ENCODE measurements at places on chromosomes 16 and 17.
A peak's percentile ranks its signal among the peaks of the same experiment; 100 is the strongest.

DNA sequence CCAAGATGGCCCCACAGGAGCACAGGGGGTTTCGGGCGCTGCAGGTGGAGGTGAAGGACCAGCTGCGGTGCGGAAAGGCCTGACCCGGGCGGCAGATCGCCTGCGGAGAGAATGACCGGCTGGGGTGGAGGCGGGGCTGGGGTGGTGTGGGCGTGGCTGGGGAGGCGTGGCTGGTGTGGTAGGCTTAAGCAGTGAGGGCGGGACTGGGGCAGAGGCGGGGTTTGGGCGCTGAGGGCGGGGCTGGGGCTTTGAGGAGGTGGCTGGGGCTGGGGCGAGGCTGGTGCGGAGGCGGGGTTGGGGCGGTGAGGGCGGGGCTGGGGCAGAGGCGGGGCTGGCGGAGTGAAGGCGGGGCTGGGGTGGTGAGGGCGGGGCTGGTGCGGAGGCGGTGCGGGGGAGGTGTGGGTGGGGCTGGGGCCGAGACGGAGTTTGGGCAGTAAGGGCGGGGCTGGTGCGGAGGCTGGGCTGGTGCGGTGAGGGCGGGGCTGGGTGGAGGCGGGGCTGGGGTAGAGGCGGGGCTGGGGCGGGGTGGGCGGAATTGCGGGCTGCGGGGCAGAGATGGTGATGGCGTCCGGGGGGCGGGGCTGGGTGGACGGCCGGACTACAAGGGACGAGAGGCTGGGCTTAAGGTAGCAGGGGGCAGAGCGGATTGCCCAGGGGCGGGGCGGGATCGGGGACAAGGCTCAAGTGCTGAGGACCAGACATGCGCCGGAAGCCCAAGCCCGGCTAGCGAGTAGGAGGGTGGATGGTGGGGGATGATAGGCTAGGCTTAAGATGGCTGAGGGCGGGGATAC is 9.9 kb upstream of the GSDMA start:
- peak; percentile 99 for DNase-seq

DNA sequence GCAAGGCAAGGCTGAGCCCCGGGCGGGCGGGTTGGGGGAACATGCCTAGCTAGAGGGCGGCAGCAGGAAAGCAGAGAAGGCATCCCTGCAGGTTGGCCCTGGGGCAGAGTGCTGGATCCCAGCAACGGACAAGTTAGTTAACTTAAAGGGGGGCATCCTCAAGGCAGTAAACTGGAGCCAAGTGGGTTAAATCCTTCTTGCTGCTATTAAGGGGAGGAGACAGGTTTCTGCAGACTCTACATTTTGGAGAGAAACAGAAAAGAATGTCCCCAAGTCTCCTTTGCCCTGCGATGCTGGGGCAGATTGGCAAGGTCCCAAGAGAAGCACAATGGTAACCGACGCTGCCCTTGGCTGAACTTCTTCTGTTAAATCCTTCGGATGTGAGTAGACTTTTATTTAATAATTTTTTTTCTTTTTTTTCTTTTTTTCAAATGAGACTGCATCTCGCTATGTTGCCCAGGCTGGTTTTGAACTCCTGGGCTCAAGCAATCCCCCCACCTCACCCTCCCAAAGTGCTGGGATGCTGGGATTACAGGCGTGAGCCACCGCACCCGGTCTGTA is 14.0 kb downstream of the ATP5PD start:
- no peak for DNase-seq

GRCh38 chr16:49986351-49987124 is 38.5 kb upstream of the CNEP1R1 start:
- DNase-seq: no peak

GRCh38 chr17:42153919-42154742 is 658 bp downstream of the RAB5C start:
- DNase-seq: no peak

DNA sequence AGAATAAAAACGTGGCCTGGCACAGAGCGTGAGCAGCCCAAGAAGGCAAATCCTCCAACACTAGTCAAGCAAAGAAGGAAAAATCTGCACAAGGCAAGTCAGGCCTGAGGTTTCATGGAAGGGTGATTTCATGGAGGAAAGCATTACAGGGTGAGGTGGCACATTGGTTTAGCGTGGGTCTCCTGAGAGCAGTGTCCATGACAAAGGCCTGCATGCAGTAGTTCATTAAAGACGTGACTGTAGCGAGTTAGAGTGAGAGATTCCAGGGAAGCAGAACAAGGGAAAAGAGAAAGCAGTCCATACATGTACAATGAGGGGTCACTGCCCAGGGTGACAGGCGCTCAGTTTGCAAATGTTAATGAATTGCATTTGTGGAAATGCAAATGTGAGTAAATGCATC is 285.0 kb upstream of the ERCC4 start:
- no peak for DNase-seq

DNA sequence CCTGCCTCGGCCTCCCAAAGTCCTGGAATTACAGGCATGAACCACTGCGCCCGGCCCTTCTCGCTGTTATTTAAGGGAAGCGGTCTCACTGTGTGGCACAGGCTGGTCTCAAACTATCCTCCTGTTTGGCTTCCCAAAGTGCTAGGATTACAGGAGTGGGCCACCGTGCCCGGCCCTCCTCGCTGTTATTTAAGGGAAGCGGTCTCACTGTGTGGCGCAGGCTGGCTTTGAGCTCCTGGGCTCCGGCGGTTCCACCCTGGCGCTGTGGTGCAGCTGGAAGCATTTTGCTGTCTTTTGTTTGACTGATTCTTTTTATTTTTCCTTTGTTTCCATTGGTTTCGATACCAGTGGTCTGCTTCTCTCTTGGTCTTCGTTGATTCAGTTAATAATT is 40.7 kb downstream of the FOXK2 start:
- no peak for DNase-seq

GRCh38 chr17:58533616-58534188 is 19.3 kb upstream of the MTMR4 start:
- DNase-seq: no peak

- no peak for DNase-seq
Observed at GRCh38 chr16:81695321-81696165, 83.5 kb upstream of the PLCG2 start.

DNA sequence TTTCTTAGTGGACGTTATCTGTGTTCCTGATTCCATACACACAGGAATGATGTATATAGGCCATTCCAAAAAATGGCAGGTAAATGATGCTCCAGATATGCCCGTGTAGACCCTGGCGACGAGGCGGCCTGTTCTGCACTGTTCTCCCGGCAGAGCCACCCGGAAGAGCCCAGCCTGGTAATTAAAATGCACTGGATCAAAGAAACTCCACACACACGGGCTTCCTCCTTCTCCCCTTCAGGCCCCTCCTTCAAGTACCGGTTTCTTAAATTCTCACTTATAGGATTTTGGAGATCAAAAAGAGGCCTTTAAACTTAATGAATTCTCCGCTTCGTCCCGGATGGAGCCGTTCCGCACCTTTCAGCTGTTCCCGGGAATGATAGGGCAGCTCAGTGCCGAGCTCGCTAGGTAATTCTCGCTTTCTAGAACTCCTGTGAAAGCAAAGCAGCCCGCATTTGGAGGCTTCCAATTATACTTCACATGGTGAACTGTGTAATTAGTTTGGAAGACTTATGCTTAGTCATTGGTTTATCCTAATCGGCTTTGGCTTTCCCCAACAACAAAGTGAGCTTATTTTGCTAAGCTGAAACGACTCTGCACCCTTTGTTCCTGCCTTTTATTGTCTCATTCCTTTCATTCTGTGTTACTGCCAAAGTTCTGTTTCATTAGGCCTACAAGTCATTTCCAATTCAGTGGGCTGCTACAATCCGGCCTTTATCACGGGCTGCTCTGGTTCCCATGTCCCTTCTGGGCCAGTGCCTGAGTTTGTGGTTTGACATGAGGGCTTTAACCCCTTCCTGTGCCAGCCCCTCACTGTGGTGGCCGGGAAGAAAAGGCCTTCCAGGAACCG is 150.0 kb downstream of the MSI2 start:
- DNase-seq: no peak

- DNase-seq: no peak
Observed at GRCh38 chr16:20300312-20301097, 26.8 kb downstream of the GP2 start.

DNA sequence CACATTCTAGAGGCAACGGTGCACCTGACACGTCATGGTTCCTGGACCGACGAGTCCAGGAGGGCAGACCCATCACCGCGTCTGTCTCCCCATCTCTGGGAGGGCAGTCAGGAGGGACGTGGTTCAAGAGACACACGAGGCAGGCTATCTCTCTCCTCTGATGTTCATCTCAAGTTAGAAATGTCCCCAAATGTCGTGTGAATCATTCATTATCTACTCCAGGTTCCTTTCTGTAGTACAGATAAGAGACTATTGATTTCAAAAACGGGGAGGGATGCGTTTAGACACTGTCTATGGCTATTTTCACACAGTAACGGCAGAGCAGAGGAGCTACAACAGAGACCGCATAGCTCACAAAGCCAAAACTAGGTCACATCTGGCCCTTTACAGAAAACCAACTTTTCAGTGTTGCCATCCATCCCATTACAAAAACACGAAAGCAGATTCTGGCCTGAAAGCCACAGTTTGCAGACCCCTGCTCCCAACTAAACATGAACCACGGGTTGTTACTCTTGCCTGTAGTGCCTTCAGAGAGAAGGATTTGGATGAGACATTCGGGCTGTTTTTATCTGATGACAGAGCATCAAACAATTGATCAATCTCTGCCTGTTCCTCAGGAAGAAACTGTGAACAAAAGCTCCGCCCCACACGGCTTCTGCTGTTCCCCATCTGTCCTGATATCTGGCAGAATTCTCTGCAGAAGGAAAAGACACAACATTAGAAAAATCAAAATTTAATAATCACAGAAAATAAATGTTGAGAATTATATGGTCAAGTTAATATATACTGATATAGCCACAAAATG is 6.8 kb downstream of the MEAK7 start:
- no peak for DNase-seq

DNA sequence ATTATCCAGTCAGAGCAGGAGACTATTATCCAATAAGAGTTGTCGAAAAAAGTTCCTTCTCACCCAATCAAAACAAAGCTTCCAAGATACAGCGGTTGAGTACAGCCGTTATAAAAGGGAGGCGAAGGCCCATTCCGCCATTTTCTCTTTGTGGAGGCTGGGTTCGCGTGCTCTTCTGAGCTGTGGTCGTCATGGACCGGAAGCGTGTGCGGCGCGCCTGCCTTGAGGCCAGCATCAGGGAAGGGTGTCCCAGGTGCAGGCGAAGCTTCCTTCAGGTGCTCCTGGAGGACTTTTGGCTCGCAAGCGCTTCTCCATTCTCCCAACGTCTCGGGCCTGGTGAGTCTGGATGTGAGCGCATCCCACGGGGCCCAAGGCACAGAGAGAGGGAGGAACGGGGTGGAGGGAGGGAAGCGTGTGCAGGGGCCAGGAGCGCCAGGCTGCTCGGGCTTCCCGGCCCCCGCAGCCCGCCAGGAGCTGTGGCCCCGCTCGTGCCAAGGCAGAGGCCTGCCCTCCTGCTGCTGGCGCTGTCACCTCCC is 99.2 kb downstream of the GOSR1 start:
- no peak for DNase-seq

DNA sequence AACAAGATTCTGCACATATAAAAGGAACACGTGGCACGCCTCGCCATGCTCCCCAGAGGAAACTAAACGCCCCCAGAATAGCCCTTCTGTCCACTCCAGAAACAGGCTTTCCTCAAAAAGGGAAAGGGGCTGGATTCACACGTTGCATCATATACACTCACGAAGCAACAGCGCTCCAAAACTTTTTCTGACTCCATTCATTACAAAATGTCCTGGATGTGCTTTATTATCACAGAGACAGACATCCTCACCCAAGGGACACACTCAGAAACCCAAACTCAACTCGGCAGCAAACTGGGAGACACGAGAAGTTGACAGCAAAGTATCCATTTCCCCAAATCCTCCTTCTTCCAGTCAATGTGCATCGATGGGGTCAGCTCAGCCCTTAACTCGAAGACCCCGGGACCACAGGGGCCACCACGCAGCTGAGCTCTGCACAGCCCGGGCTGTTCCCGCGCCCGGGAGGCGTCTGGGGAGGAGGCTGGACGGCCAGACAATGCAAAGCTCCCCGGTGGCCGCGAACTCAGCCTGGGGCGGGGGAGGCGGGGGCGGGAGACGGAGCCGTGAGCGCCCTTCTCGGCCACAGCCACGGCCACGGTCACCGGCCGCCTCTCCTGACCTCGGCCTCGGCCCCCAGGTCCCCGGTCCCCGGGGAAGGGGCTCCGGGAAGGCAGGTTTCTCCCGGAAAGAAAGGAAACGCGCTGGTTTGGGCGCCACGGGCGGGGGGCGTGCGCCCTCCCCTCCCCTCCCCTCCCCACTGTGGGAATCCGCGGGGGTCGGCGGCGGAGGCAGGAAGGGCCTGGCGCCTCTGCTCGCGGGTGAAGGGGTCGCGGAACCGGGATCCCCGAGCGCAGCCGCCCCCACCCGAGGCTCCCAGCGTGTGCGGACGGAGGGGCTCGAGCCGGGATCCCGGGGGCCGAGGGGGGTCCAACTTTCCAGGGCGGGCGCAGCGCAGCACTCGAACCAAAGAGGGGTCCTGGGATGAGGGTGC is 1.2 kb downstream of the NXN start:
- no peak for DNase-seq
